ENCODE measurements at places on chromosomes 4 and X.
A peak's percentile ranks its signal among the peaks of the same experiment; 100 is the strongest.

DNA sequence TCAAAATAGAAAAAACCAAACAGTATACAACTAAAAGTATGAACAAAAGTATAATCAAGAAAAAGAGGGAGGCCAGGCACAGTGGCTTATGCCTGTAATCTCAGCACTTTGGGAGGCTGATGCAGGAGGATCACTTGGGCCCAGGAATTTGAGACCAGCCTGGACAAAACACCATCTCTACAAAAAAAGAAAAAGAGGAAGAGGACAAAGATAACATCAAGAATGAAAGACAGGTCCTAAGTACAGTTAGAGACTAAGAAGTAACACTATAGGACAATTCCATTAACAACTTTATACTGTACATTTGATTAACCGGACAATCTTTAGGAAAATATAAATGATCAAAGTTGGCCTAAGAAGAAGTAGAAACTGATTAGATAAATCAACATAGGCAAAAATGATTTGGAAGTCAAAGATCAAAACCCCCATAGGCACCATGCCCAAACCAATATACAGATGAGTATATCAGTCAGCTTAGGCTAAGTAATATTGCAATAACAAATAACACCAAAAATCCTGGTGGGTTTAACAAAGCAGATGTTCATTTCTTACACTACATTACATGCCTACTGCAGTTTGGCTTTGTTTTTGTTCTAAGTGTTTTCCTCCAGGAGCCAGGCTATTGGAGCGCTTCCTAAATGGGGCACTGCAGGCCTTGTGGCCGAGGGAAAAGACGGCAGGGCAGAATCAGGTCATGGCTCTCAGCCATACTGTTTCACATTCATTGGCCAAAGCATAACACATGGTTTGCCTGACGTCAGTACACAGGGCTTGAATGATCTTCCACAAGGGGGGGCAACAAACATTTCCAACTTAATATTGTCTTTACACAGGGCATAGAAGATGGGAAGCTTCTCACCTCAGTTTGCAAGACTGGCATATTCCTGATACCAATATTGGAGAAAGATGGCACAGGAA is 42.2 kb upstream of the HGFAC start:
- DNase-seq = peak; percentile 85

GRCh38 chr4:17642398-17642783 is 27.9 kb downstream of the MED28 start:
- no peak for DNase-seq

- no peak for DNase-seq
Observed at GRCh38 chrX:112830540-112830939, 10.1 kb downstream of the AMOT start.

GRCh38 chr4:104938624-104939023 is 208.1 kb upstream of the TET2 start:
- DNase-seq = no peak

GRCh38 chr4:5638976-5639375 is 69.4 kb downstream of the EVC2 start:
- no peak for DNase-seq

GRCh38 chr4:133147286-133147821 is 1.7 kb upstream of the PCDH10 start:
- no peak for DNase-seq

GRCh38 chr4:74120086-74120485 is 21.1 kb upstream of the CXCL2 start:
- no peak for DNase-seq

DNA sequence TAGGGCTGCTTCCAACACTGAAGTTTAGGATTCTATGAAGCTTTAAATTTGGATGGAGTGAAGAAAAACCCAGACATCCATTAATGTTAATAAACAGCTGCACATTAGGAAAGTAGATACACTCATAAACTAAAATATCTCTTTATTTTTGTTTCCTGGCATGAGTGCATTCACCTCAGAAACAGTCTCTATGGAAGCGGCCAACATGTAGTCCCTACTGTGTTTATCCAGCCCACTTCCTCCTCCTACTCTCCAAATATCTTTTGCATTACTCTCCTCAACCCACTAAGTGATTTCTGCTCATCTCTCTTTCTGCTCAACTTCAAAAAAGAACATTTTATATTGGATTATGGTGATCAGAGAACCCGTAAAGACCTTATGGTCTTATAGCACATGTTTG is 180.3 kb upstream of the MXRA5 start:
- DNase-seq = no peak

GRCh38 chr4:41346306-41347061 is 89.8 kb downstream of the UCHL1 start:
- no peak for DNase-seq

GRCh38 chrX:145817331-145818185 is at the start of gene SLITRK2:
Gene SLITRK2 (plus strand): TSS chrX:145817829. CDS start chrX:145822426, 4,597 bp downstream.
- DNase-seq = no peak

DNA sequence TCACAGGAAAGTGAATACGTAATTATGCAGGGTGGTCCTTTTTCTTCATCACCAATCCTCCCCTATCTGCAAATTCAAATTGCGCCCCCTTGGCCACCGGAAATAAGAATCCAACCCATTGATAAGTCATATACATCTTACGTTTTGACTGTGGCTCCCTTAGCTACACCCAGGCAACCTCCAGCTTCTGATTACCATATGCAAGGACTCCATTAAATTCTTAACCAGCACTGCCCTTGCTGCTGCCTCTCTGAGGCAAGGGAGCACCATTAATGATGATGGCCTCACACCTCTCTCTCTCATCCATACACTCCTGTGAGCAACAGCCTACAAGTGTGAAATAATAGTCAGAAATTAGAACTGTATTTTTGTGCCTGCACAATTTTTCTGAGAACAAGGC is 106.0 kb upstream of the NOCT start:
- DNase-seq = no peak

DNA sequence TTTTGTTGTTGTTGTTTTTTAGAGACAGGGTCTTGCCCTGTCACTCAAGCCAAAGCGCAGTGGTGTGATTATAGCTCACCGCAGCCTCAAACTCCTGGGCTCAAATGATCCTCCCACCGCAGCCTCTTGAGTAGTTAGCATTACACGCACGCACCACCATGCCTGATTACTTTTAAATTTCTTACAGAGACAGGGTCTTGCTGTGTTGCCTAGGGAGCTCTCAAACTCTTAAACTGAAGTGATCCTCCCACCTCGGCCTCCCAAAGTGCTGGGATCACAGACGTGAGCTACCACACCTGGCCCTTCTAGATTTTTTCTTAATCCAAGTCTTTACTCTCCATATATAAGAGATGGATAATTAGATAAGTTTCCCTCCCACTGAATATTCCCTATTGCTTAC is 29.2 kb downstream of the FNIP2 start:
- DNase-seq = no peak

Data from cerebellum (tissue), 4 donors.